Smooth muscle cell of the brain vasculature (primary cell): ENCODE measurements at places on chromosomes 3 and 15.

GRCh38 chr15:52011711-52012144 is 7.3 kb upstream of the MAPK6 start:
- DNase-seq: no peak

DNA sequence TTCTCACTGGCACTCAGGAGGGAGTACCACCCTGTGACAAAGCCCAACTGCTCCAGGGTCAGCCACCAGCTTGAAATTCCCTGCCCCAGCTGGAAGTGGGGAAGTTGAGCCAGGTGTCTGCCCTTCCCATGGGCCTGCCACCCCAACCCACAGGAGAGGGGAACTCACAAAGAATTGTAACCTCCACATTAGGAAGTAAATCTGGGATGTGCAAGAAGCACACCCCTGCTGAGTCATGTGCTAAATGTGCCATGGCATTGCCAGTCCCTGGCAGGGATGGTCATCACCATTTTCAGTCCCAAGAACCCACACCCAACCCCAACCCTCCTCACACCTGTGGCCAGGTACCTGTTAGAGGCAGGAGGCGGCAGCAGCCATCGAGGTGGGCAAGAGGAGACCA is 165.2 kb upstream of the THBS1 start:
- no peak for DNase-seq

DNA sequence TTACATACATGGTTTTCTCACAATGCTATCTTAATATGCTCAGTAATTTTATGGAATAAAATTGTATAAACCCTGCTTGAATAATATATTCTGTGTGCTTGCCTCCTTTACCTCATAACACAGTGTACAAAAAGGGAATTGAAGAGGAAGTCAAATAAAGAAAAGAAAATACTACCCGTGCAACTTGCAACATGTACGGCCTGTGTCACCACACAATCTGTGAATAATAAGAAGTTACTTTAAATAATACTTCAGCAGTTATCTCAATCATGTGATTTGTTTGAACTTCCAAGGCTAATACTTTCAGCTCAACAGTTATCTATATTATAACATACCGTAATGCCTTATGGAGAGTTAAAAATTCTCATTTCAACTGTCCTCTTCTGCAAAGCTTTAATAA is 58.1 kb upstream of the SATB1 start:
- DNase-seq: no peak

GRCh38 chr15:52158084-52158765 is 33.0 kb downstream of the GNB5 start:
- no peak for DNase-seq

DNA sequence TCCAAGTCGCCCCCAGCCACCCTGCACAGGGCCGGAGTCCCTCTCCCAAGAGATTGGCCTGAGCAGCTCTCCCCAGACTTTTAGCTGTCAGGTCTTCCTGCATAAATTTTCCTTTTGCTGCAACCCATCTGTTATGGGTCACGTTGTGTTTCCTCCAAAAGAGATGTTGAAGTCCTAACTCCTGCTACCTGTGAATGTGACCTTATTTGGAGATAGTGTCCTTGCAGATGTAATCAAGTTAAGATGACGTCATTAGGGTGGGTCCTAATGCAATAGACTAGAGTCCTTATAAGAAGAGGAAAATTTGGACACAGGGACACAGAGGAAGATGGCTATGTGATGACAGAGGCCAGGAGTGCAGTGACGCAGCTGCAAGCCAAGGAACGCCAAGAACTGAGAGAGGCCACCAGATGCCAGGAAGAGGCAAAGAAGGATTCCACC is 13.2 kb upstream of the SLC6A6 start:
- no peak for DNase-seq

- no peak for DNase-seq
Measured at GRCh38 chr3:12744326-12744725, 14.7 kb downstream of the TMEM40 start.

DNA sequence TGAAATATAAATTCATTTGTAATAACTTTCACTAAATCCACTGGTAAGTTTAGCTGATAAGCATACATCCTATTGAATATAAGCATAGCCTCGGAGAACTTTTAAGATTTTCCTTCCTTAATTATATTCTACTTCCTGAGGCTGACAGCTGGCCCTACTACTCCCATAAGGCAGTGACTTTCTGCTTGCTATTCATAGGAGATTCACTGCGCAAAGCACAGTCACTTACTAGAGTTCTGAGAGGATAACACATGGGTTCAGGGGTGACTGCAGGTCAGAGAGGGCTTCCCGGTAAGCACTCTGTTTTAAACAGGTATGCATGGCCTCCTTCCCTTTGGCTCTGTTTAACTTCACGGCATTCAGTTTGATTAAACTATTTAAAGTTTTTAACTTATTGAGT is 75.8 kb downstream of the FAIM start:
- no peak for DNase-seq

DNA sequence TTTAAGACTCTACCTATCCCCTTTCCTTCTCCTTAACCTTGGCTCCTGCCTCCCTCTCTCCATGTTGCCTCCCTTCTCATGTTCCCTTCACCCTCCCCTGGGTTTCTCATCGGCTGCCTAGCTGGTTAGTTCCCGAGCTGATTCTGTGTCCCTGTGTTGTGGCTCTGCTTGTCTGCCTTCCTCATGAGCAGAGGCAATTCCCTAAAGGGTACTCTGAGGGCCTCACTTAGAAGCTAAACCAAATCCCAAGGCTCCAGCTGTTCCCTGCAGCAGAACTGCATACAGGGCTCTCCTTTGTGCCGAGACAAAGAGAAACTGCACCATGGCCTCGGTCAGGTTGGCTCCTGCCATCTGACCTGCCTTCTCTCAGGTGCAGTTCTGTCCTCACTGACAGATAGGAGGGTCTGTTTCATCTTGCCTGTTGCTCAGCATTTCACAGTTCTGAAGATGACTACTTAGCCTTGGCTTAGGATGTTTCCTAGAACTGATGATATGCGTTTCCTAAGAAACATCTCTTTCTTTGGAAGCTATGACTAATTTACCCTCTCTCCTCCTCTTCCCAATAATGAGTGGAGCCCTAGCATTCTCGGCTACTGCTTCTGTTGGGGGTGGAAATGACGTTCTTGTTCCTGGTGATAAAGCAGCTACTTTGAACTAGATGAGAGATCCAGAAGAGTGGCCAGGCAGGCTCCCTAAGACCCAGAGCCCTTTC is 27.1 kb downstream of the DUOX1 start:
- DNase-seq: no peak

DNA sequence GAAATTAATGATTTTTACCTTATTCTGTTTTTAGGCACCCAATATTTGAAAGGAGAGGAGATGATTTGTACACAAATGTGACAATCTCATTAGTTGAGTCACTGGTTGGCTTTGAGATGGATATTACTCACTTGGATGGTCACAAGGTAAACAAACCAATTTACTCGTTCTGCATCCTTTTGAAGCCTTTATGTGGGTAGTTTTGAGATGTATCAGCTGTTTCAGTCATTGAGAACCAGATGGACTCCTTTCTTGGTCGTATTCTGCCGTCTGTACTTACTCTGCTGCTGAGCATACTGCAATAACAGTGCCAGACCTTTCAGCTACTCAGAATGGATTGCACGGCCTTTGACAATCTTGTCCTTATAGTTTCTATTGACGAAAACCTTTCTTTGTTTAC is 13.3 kb downstream of the DNAJB11 start:
- DNase-seq: no peak

GRCh38 chr15:66741646-66742045 is 39.6 kb downstream of the SMAD6 start:
- DNase-seq: no peak

- peak; percentile 6 for DNase-seq
Measured at GRCh38 chr15:58159827-58160386, 21.7 kb downstream of the AQP9 start.

GRCh38 chr3:171671709-171672108 is 138.6 kb downstream of the PLD1 start:
- DNase-seq: no peak

GRCh38 chr3:42725454-42725853 is 22.9 kb upstream of the HHATL start:
- DNase-seq: no peak

GRCh38 chr3:193944518-193944884 is 191.4 kb upstream of the HES1 start:
- no peak for DNase-seq

DNA sequence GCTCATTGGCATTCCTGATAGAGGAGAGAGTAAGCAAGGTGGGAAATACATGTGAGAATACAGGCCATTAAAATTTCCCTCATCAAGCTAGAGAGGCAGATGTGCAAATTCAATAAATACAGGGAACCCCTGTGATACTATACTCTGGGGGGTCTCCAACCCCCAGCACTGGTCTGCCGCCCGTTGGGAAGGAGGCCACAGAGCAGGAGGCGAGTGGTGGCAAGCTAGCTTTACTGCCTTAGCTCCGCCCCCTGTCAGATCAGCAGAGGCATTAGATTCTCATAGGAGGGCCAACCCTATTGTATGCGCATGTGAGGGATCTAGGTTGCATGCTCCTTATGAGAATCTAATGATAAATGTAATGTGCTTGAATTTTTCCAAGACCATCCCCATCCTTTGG is 97.1 kb upstream of the PLSCR5 start:
- no peak for DNase-seq

GRCh38 chr3:109640146-109640652 is 302.9 kb upstream of the DPPA4 start:
- DNase-seq: no peak

GRCh38 chr3:130894986-130895280 is 1.0 kb downstream of the ATP2C1 start:
- DNase-seq: no peak

GRCh38 chr3:101611023-101611422 is 37.0 kb downstream of the PCNP start:
- DNase-seq: no peak

DNA sequence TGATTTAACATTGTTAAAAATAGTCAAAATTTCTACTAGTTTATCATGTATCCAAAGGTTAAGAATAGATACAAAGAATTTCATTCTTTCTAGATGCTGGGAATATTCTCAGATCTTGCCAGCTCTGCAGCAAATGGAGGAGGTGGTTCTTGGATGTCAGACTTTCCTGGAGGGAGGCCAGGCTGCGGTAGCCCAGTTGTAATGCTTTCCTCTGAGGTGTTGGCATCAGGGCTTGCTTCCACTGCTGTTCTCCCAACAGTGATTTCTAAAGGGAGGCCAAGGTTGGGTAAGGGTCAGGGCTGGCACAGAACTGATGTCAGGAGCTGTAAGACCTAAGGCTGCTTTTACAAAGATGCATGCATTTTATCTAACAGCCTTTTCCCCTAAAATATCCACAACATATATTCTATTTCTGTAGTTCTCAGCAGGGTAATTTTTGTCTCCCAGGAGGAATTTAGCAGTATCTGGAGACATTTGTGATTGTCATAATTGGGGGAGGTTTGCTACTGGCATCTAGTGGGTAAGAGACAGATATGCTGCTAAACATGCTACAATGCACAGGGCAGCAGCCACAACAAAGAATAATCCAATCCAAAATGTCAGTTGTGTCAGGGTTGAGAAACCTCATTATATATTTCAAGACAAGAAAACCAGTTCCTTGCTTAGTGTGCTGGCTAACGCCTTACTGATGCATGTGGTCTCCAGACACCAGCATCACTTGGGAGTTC is 42.0 kb upstream of the SPTSSB start:
- no peak for DNase-seq

DNA sequence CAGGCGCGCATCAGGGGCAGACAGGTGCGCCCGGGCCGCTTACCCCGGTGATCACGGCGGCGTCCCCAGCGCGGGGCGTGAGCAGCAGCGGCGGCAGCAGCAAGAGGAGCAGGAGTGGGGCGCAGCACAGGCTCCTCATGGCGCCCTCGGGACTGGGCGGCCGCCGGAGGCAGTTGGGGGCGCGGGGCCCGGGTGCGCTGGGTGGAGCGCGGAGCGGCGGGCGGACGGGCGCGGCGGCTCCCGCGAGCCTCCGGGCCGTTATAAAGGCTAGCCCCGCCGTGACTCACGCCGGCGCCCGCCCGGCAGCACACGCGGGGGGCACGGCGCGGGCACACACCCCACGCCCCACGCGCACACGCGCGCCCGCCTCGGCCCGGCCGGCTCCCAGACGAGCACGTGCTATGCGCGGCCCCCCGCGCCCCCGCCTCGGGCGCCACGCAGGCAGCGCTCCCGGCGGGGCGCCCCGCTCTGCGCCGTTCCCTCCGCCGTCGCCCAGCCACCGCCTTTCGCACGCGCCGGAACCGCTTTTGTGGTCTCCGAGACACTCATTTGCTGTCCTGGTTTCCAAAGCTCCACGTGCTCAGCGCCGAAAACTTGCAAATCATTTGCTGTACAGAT is at the start of gene PROK2:
TSS of gene PROK2 (minus strand) at position 235 of the 618 bp plus-strand sequence. CDS start at position 139, 96 bp downstream.
- no peak for DNase-seq

- no peak for DNase-seq
Measured at GRCh38 chr3:177978946-177979345, 557.3 kb upstream of the KCNMB2 start.

- no peak for DNase-seq
Measured at GRCh38 chr3:142086581-142087090, 62.7 kb downstream of the TFDP2 start.

DNA sequence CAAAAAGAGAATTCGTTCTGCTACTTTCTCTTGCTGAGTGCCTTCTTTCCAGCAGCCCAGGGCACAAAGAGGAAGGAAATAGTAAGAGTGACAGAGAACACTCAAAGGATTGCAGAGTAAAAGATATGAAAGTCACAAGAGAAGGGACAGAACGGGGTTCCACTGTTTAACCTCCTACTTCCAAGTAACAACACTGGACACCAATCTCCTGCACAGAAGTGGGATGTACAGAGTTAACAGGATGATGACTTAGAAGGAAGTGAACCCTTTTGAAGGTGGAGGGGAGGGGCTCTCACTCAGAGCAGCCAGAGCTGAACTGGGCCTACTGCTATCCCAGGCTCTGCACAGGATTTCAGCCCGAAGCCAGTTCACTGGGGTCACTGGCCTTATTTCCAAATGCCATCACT is 130.1 kb upstream of the PRICKLE2 start:
- DNase-seq: no peak

DNA sequence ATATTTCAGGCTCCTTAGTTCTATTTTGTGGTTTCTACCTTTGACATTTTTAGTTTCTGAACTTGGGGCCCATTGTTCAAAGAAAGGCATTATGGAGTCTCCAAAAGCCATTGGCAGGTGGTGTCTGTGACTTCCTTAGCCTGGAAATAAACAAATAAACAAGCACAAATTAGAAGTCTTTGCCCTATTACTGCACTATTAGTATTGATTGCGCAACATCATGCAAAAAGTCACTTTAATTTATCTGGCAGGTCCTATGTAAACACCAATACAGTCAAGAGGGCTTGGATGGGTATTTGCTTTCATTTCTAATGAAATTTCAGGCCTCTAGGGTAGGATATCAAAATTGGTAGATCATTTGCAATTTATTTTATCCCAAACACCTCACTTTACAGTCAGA is 85.6 kb downstream of the LPP start:
- DNase-seq: no peak

- no peak for DNase-seq
Measured at GRCh38 chr15:48805591-48805990, 5.3 kb downstream of the CEP152 start.

- no peak for DNase-seq
Measured at GRCh38 chr3:149243540-149243939, 21.9 kb upstream of the CP start.

DNA sequence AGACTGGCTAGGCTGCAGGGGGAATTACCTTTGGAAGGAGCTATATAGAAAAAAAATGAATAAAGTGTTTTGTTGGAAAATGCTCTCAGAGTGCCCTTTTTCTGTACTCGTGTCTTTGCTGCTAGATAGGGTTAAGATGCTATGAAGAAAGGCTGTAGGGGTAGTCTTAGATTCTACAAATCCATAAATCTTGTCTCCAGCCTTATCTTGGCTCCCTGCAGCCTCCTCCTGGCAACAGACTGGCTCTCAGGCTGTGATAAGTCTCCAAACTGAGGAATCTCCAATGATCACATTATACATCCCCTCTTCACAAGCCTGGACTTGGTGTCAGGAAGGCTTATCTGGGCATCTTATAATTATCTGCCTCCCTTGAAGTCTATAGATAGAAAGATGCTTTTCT is 9.3 kb downstream of the LPCAT4 start:
- no peak for DNase-seq
